Thymus (tissue), 14 donors: ENCODE measurements at places on chromosomes 3 and 15. TPM values are rescaled to one million over a fixed set of nuclear protein-coding genes. Genes with fewer than 3 reads are reported as not detected.

SLC12A1 gene
- 0.11 TPM for polyA plus RNA-seq

DNA sequence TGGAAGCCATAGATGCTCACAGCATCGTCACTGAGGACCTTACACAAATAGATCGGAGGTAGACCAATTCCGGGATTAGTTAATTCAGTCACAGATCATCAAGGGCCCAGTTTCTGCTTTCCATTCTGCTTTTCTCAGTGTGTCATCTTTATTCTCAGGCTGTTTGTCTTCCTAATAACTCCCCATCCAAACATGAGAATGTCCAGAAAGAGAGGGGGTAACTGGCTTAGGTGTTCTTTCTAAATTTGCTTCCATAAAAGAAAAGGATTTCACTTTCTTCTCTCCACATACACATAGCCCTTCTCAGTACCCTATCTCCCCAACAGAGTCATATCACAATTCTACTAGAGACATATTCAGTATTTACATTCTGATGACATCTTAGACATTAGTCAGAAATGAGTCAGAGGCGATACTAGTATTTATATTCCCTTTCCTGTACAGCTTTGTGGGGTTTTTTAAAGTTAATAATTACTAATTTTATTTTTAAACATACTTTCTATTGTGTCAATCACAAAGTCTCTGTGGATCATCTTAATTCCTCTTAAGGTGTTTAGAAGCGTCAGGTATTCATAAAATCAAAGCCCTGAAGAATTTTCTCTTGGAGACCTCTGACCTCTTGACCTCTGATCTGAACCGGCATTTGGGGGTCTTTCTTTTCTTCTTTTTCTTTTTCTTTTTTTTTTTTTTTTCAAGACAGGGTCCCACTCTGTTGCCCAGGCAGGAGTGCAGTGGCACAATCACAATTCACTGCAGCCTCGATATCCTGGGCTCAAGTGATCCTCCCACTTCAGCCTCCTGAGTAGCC is 24.3 kb upstream of the IL12A start:
- no peak for DNase-seq

NANOGP8 gene
- 0.05 TPM for polyA plus RNA-seq

DNA sequence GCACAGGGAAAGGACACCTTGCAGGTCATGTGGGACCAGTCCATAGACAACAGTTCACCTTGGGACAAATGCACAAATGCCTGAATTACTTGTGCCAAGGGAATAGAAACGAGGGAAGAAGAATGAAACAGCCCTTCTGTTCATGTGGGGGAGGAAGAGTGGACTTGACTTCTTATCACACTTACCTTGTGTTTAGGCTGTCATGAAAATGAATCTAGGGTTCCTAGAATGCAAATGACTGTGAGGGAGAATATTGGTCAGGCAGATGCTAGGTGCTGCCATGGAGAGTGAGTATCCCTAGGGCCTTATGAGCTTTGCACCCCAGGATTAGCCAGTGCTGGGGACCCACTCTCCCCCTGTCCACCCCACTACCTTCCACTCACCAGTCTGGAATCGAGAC is 11.0 kb upstream of the PRKAR2A start:
- no peak for DNase-seq

CCR4 gene
- 27.9 TPM for polyA plus RNA-seq
